DMS 273 treated with DMSO at 0.1 percent for 48 hours (cell line): ENCODE measurements at places on chromosomes 2 and 18.

- DNase-seq: no peak
Measured at GRCh38 chr2:60391649-60392375, 161.6 kb downstream of the BCL11A start.

DNA sequence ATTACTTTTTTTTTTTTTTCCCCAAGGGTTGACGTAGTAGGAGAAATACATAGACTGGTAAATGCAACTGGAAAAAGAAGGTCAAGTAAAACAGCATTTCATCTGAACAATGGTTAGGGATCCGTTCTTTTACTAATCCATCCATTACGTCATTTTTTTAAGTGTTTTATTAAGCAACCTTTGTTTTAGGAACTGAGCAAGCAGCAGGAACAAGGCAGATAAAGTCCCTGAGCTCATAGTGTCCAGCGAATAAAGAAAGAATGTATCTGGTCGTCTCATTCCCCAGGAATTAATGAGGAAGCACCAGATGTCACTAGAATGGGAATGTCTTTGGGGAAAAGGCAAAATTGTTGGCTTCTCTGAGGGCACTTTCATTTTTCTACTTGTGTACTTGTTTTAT lies 842.4 kb downstream of the TDRD15 start:
- no peak for DNase-seq

DNA sequence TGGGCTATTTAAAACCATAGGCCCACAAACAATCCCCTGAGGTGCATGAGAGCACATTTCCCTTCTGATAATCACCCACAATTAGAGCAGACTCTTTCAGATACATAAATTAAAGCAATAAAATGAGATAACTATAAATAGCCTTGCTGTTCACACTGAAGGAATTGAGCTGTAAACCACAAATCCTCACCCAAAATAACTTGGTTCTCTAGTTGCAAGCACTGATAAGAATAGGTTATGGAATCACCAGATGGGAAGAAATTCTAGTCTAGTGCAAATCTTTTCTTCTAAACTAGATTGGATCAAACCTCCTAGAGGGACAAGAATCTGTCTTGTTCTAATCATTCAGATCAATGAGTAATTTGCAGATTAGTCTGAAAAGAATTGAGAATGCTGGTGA lies 64.6 kb downstream of the NAB1 start:
- DNase-seq: no peak

DNA sequence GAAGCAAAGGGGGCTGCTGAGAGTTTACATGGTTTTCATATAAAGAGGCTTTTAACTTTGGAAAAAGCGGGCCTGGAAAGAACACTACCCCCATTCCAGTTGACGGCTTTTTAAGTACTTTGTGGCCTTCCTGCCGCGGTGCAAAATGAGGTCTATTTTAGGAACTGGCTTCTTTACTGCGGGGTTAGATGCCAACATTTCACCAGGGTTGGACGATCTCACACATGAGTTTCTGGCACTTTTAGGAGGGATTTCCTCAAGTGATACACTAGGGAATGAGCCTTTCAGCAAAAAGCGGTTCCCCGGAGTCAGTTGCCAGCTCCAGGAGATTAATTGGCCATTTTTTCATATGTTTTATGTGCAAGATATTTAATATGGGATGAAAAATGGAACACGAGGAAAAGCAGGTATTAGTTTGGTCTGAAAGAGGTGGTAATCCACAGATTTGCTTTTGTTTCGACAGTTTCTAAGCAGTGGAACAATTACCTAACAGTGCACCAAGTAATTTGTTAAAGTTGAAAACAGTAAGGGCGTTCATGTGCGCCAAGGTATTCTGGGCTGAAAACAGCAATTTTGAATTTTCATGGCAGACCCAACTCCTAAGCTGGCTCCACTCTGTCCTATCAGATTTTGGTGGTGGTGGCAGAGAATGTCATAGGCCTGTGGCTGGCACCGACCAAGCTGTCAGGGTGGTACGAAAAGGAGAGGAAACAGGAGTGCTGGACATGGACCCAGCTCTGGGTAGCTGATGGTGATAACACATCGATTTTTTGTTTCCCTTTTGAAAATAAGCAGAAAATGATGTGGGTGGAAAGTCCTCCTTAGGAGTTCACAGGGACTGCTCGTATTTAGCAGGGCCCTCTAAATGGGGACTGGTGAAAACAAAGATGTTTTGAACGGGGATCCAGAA lies 55.6 kb upstream of the FZD5 start:
- no peak for DNase-seq

DNA sequence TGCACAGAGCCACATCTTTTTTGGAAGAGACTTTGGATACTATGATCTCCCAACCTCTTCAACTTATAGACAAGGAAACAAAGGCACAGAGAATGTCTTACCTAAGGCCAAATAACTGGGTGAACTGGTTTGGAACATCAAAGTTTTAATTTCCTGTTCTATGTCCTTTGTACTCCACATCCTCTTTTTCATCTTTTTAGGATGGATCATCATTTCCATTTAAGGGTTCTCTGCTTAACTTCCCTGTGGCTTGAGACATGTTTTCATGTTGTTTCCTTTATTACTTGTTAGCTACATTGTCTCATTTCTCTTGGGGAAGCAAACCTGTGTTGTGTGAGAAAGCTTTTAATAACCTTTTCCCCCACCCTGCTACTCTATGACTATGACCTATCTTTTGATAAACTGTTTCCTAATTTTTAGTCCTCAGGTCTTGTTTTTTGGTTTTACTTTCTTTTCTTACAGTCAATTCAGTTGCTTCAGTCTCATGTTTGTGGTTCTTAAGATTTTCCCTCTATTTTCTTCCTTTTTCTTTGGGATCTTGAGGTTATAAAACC lies 22.5 kb upstream of the RMND5A start:
- no peak for DNase-seq

- no peak for DNase-seq
Measured at GRCh38 chr2:43001787-43002468, 209.5 kb upstream of the HAAO start.
